ENCODE measurements at places on chromosomes 16 and 17. TPM values are rescaled to one million over a fixed set of nuclear protein-coding genes. Genes with fewer than 3 reads are reported as not detected.

ZNF469 gene
- polyA plus RNA-seq, result 1.7 TPM

LITAFD gene
- polyA plus RNA-seq, result not detected

- DNase-seq, result no peak
Observed at GRCh38 chr16:20711277-20711911, 13.9 kb upstream of the ACSM1 start.

GRCh38 chr16:65406116-65406515 is 284.3 kb upstream of the CDH11 start:
- DNase-seq, result no peak

DNA sequence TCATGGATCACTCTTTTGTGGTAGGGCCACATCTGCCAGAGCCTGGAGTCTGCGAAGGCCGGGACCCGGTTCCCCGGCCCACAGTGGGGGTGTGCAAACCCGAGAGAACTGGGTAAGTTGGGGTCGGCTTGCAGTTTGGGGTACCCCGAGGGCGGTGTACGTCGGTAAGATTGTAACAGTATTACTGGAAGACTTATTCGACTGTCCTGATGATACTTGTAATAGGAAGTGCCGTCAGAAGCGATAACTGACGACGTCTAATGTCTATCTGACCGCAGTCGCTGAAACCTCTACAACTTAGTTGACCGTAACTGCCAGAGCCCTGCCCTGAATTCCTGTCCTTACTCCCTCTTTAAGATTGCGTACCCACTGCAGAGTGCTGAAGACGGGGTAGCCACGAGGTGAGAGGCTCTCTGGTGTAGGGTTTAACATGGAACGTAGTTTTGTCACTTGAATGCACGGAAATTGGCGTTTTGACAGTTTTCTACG is 24.0 kb downstream of the TRPV2 start:
- no peak for DNase-seq

HSF4 gene
- 1.2 TPM for polyA plus RNA-seq

DNA sequence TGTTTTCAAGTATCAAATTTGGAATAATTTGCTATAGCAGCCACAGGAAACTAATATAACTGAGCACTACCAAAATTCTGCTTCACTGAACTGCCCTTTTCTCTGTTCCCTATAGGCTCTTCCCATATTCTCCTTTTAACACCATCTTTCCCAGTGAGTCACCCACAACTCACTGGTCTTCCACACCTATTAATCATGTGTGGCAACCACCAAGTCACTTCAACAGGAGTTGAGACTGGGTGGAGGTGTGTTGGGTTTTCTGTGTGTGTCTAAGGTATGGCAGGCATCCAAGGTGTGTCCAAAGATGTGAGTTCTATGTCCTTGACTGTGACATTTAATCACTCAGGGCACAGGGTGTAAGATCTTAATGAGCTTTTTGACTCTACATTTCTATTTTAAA is 610.0 kb upstream of the CDH11 start:
- DNase-seq, result no peak

GRCh38 chr16:53910990-53911389 is 207.0 kb downstream of the FTO start:
- no peak for DNase-seq

ALOXE3 gene
- not detected for polyA plus RNA-seq

NPB gene
- polyA plus RNA-seq, result 1.2 TPM

PPP1R9B gene
- polyA plus RNA-seq, result 56.9 TPM

CACNG3 gene
- polyA plus RNA-seq, result not detected

KRTAP2-2 gene
- polyA plus RNA-seq, result not detected

DNA sequence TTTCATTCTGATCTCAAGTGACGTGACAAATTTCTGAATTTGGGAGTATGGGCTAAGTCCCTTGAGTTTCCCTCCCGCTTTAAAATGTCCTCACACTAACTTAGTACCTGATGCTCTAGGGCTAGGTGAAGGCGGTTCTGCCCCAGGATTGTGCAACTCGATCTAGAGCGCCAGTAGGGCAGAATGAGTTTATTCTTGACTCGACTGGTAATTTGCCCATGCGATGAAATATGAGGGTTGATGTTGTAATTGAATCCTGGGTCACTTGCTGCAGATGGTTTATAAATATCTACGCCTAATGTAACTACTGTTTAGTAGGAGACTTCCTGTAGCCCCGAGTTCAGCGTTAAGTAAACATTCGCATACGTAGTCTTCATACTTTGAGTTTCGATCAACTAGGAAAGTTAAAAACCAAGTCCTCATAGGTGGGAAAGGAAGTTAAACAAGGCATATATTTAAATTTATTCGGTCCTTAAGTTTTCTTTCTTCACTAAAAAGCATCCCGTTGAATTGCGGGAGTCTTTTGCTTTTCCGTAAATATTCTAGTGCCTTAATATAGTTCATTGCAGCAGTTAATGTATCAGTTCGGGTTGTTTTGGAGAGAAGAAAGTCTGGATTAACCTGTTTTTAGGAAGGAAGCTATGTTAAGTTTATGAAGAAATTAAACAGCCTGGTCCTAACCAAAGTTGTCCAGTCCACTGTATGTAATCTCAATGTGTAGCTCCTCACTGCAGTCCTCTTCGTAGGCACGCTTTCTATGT is 1.6 kb downstream of the CTCF start:
- peak; percentile 54 for DNase-seq

DNA sequence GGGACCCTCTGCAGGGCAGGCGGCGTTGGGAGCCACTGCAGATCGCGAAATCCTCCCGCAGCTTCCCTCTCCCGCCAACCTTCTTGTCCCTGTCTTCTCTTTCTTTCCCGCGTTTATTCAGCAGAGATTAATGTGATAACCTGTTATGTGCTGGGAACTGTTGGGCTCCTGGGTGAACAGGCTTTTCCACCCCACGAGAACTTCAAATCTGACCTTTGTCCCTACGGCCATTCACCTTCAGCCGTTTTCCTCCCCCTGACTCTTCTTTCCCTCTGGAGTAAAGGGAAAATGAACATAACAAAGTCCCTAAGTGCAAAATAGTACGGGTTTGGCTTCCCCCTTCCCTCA is 15.2 kb upstream of the KPNA2 start:
- DNase-seq, result no peak

DNA sequence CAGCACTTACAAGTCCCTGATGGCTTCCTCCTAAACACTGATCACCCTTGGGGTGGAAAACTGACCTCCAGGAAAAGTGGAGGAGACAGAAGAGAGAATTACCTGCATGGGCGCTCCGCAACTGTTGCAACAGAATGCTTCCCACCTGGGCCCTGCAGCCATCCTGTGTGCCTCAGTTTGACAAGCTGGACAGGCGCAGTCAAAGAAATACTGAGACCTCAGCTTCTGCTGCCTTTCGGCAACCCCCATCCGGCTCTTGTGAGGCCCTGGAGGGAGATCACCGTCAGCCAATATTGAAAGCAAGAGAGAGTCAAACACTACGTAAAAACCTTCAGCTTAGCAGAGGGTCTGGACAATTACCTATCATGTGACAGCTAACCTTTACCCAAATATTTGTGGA is 24.8 kb downstream of the SERPINF1 start:
- no peak for DNase-seq

GRCh38 chr16:64459821-64460220 is 662.0 kb downstream of the CDH11 start:
- DNase-seq, result no peak

DNA sequence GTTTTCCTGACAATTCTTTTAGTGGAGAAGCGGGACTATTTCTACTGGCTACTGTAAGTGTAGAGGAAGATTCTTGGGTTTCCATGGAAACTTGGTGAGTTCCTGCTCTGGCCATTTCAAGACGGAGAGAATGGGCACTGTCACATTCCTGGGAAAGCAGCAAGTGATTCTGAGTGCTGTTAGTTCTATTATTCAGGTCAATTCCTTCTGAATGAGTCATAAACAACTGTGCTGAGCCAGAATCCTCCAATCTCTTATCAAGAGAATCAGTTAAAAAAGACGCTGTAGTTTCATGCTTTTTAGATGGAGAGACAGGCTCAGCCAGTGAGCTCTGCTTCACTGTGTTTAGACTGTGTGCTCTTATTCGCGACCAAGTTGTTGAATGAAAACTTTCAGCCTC is 19.6 kb downstream of the AKAP10 start:
- DNase-seq, result no peak

- no peak for DNase-seq
Observed at GRCh38 chr16:13378151-13378550, 476.8 kb downstream of the SHISA9 start.

DNA sequence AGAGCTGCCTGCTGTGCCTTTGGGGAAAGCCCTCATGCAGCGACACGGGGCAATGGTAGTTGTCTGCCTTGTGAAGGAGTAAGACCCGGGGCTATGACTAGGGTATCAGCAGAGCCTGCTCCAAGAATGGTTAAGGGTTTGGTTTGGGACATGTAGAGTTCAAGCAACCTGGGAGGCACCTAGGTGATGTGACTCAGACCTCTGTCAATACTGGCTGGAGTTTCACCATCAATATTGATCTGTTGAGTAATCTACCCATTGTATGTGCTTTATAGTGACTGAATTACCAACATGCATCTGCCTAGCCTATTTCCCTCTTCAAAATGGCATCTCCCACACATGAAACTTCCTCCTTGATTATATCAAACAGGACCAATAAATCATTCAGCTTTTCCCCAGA is 398.4 kb upstream of the HSBP1 start:
- DNase-seq, result no peak

MBTPS1 gene
- polyA plus RNA-seq, result 117 TPM

DNA sequence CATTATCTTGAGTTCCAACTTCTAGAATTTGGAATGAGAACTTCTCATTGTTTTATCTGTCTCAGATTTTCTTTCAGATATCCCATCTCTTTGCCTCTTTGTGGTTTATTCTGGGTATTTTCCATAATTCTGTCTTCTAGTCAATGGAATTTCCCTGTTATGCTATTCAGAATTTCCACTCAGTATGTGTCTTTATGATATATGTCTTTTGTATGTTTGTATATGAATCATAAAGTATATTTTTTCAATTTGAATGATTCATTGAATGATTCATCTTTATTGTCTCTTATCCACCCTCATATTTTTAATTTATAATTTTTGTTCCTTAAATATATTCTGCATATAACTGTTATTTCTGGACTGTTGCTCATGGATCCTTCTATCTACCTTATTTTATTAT is 729.7 kb upstream of the GOT2 start:
- no peak for DNase-seq

DNA sequence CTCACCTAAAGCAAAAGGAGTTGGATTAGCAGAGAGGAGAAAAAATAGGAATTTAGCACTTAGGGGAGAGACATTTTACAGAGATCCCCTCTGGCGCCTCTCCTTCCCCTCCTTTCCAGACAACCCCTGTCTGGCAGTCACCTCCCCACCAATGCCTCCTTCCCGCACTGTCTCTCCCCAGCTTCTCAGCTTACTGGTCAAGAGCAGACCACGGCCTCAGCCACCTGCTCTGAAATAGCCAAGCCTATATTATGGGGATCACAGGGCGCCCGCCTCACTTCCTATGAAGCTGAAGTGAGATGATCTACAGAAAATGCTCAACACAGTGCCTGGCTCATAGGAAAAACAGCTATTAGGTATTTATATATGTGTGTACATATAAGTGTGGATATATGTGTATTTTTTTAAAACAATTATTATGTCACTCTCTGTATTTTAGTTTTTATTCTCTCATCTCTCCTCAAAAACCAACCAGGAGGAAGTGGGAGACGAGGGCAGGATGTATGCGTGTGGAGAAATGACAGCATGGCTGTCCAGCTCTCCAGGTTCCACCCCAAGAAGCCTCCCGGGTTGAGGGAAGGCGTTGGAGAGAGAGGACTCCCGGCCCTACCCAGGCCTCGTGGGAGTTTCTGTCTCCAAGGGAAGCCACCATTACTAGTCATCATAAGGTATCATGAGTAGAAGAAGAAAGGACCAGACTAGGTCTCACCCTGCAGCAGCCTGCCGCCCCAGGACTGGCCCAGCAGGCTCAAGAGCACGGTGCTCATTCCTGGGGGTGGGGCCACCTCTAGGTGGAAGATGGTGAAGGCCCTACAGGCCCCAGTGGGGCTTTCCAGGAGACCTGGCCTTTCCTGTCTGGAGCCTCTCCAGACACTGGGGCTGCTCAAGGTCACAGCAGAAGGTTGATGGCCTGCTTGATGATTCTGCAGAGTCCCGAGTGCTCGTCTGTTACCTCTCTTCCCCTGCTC is 27.2 kb downstream of the MAP3K14 start:
- DNase-seq, result no peak

KRTAP16-1 gene
- not detected for polyA plus RNA-seq

CHP2 gene
- polyA plus RNA-seq, result 1.3 TPM

SLC7A5 gene
- 6.1 TPM for polyA plus RNA-seq

DNA sequence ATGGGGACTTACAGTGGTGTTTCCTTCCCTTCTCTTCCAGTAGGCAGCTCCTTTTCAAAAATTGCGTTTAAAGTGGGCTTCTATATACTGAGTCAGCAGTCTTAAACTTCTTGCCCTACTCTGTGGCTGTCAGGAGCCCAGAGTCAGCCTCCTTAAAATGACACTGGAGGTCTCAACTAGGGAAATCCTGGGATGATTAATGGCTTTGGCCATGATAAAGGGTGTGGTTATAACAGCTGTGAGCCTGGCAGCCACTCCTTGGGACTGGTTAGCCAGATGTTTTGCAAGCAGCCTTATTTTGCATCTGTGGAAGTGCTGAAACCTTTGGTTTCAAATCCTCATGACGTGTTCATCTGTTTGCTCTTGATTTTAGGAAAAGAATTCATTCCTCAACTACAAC is 25.0 kb downstream of the TAC4 start:
- DNase-seq, result no peak

HSPB9 gene
- polyA plus RNA-seq, result 0.49 TPM

DNA sequence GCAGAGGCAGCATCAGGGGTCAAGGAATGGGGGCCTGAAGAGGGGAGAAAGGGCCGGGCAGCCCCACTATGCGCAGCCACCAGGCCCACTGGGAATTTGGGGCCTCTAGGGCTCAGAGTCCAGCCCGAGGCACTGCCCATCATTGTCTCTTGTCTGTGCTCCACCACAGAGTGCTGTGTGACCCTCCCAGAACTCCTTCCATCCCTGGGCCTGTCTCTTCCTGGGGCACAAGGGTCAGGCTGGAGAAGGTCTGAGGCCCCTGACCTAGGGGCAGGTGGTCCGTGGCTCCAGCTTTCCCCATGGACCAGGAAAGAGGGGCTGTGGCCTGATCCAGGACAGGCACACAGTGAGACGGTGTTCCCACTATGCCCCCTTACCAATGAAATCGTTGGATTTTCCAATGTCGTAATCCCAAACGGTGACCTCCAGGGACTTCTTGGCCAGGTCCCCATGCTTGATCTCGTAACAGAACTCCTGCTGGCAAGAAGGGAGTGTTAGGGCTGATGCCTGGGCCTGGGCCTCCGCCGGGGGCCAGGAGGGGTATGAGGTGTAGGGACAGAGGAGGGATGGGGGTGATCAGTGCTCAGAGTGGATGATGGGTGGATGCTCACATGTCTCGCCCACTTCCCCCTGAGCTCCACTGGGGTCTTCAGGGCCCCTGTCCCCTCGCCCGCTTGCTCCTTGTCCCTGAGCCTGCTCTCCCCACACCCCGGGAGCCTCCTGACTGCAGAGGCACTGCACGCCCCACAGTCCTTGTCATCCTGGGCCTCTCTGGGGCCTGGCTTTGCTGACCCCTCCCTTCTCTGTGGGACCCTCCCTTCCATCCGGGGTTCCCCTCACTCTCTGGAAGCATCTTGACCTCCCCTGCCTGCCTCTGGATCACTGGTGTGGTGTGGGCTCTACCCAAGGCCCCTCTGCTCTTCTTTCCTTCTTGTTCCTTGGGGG is 10.7 kb downstream of the SCGB1C2 start:
- DNase-seq, result no peak
